Cardiac fibroblast (primary cell): ENCODE measurements at places on chromosomes 6 and 20.

- no peak for DNase-seq
Observed at GRCh38 chr6:33390767-33391277, 801 bp upstream of the KIFC1 start.

DNA sequence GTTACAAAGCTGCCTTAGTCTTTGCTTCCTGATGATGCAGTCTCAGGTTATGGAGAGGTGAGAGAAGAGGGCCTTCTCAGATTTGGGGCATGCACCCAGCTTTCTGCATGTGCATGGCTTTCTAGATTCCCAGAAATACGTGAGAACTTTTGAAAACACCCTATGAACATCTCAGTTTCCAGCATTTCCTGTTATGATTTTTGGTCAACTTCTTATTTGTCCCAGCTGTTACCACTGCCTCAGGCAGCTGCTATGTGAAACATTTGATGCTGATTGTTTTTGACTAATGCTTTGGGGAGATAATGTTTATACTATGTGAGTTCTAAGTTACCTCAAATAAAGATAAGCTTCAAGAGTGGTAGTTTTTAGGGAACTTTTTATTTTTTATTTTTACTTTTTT, 9.5 kb upstream of the SNAP25 start:
- peak; percentile 5 for DNase-seq

GRCh38 chr20:25606094-25606695, 17.6 kb downstream of the NANP start:
- DNase-seq = no peak

DNA sequence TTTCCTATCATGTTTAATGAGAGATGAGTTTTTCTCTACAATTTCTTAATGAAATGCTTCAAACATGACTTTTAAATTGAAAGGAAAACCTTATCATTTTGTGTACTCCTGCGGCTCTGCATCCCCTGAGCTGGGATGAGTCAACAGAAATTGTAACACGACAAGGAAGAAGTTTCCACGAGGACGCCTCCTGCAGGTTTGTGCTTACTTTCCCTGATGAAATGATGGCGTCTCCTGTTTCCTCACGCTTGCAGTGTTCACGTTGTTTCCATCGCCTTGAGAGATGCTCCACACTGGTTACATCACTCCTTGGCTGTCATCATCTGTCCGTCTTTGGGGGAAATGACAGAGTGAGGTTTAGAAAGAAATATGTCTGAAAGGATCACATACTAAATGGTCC, 233.7 kb upstream of the ZFP64 start:
- DNase-seq = peak; percentile 6

DNA sequence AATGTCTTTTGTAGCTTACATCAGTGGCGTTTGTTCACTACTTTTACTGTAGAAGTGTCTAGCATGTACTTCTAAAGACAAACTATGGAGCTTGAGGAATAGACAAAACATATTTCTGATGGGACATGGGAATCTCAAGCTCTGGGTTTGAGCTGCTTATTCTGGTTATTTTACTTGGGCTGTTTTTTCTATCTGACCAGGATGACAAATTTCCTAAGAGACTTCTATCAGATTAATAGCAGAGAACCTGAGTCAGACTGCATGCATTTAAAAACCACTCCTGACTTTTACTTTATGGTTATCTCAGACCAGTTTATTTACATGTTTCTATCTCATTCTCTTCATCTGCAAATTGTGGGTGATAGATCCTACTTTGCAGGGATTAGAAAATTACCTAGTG, 1282.3 kb upstream of the GJE1 start:
- DNase-seq = peak; percentile 80

- DNase-seq = no peak
Observed at GRCh38 chr6:134090591-134090990, 38.2 kb upstream of the SLC2A12 start.
